Fibroblast of skin of right biceps (primary cell): ENCODE measurements at places on chromosomes 11 and 22.

DNA sequence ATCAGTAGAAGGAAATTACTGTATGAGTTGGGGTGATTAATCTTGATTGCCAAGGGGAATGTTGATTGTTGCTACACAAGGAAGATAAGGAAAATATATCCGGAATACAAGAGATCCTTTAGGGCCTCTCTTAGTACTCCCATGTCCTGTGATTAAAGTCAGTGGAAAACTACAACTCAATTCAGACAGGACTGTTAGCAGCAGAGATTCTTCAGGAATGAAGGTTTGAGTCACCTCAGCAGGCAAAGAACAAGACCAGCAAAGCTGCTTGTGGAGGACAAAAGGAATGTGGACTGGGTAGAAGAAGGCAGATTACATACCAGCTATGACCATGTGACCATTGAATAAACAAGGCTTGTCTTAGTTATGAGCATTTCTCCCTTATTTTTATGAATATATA, 478.2 kb downstream of the BUD13 start:
- DNase-seq: peak; percentile 53

- peak; percentile 86 for DNase-seq
These were observed 420.9 kb downstream of the METTL15 start for GRCh38 chr11:28529046-28529445.

GRCh38 chr11:72075109-72075508, 5.2 kb downstream of the NUMA1 start:
- DNase-seq: peak; percentile 22

GRCh38 chr11:66230156-66230555, 38.3 kb upstream of the RAB1B start:
- DNase-seq: no peak

GRCh38 chr22:19480173-19480568, 451 bp downstream of the CDC45 start:
- DNase-seq: no peak

DNA sequence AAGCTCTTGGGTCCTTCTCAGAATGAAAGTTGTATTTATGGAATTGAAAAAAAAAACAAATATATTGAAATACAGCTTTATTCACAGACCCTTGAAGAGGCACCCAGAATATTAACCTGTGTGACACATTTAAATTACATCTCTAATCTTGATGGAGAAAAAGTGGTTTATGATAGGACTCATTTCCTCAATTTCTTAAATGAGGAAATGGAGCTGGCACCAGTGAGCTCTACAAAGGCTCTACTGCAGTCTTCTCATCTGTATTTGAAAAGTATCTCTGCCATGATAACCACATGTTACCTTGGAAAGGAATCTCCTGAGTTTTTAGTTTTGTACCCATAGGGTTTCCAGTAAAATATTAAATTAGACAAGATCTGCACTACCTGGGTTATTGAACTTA, 186.5 kb downstream of the HIPK3 start:
- DNase-seq: no peak

GRCh38 chr11:122435540-122436187, 219.9 kb upstream of the UBASH3B start:
- DNase-seq: no peak

GRCh38 chr11:2886191-2886894, 768 bp upstream of the CDKN1C start:
- peak; percentile 36 for DNase-seq

GRCh38 chr22:22867996-22868715, 19.5 kb upstream of the IGLL5 start:
- DNase-seq: no peak

DNA sequence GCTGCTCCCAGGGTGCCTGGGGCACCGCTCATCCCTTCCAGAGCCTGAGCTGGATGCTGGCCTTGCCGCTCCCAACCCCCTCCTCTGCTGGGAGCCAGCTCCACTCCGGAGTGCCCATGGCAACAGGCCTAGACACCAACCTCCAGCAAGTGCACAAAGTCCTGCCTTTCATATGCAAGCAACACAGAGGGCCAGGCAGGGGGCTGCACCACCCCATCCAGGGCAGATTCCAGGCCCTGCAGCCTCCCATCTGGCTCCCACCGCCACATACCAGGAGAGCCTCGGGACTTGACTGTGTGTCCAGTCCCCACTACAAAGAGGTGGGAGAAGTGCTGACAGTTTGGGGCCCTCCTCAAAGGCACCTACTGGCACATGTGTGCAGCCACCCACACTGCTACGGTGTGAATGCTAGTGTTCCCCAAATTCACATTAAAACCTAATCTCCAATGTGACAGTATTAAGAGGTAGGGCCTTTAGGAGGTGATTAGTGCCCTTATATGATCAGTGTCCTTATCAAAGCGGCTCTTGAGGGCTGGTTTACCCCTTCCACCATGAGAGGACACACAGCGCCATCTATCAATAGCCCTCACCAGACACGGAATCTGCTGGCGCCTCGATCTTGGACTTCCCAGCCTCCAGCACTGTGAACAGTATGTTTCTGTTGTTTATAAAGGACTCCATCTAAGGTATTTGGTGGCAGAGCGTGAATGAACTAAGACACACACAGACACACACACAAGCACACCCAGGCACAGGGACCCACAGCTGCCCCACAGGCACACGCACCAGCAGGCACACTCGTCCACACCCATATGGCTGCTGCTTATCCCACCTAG, 16.2 kb downstream of the ARVCF start:
- no peak for DNase-seq

DNA sequence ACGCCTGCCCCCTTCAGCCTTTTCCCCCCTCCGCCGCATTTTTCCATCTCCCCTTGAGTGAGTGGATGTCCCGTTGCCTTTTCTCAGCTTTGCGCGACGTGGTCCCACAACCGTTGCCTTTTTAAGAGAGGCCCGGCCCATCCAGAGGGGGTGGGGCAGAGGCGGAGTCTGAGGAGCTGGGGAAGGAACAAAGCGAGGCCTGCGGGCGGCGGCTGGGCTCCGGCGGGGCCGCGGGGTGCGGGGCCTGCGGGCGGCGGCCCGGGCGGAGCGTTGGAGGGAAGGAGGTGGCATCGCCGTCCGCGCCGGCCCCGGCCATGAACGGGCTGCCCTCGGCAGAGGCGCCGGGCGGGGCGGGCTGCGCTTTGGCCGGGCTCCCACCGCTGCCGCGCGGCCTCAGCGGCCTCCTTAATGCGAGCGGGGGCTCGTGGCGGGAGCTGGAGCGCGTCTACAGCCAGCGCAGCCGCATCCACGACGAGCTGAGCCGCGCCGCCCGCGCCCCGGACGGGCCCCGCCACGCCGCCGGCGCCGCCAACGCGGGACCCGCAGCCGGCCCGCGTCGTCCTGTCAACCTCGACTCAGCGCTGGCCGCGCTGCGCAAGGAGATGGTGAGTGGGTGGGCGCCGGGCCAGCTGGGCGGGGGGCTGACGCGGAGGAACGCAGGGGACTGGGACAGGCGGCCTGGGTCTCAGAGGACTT, at the start of gene FAM89B:
FAM89B (plus strand) TSS at position 183 of the 696 bp plus-strand sequence; CDS start at position 315, 132 bp downstream.
- DNase-seq: peak; percentile 88

GRCh38 chr11:44488165-44488965, 77.1 kb upstream of the CD82 start:
- DNase-seq: no peak

DNA sequence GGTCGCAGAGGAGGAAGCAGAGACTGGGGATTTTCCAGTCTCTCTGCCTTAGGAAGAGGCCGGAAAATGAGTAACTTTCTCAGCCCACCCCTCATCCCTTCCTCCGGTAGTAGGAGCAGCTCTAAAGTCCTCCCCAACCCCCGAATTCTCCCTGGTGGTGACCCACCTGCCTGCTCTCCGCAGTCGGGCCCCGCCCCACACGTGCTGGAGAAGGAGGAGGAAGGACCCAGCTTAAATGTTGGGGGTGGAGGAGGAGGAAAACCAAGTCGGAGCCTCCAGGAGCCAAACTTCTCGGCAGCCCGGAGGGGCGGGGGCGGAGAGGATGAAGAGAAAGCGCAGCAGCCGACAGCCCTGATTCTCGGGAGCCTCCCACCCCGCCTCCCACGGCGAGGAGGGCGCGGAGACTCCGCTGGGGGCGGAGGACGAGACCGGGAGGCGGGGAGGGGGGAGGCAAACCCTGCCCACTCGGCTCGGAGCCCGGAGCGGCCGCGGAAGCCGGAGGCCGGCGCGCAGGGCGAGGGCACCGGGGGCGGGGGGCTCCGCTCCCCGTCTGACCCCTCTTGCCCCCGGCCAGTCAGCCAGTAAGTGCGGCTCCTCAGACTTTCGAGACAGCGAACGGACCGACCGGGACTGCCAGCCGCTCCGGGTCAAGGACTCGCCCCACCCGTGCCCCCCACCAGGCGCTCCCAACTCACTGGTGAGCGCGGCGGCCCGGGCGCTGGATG, at the start of gene TPBGL:
TPBGL (plus strand) TSS at position 464 of the 725 bp plus-strand sequence. CDS start 276 bp downstream, outside the sequence.
- DNase-seq: peak; percentile 13

DNA sequence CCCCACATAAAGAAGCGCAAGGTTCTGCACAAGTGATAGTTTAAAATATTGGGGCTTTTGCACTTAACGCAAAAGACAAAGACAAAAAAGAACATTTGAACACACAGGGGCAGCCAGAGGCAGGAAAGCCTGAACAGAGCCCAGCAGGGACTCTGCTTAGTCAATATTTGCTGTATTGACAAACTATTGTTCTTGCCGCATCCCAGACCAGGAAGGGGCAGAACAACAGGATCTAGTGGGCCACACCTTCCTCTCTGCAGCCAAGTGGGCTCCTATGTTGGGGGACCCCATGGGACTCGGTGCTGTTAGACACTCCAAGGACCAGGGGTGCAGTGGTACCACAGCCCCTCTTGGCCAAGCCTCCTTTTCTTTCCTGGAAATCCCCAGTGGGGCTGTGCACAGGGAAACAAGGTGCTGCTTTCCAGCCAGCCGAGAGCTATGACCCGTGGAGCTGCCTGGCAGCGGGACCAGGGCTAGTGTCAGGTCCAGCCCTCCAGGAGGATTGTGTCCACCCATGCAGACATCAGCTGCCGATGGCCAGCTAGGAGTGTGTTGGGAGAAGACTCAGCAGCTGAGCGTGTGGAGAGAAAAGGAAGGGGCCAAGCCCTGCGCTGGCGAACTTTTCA, 43.3 kb upstream of the ANO1 start:
- no peak for DNase-seq

DNA sequence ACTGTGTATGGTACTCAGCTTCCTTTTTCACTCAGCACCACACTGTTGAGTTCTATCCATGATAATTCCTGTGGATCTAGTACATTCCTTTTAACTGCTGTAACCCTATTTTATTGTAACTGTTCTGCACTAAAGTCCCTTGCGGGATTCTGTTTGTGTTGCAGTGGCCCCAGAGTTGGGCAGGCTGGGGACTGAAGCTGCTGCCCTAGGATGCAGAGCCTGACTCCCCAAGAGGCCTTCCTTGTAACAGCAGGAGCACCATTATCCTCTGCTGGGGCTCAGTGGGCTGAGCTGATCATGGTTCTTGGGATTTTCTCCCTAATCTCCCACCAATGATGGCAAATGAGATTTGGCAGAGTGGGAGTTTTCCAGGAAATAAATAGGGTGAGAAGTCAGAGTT, 77.7 kb downstream of the CABIN1 start:
- peak; percentile 41 for DNase-seq

DNA sequence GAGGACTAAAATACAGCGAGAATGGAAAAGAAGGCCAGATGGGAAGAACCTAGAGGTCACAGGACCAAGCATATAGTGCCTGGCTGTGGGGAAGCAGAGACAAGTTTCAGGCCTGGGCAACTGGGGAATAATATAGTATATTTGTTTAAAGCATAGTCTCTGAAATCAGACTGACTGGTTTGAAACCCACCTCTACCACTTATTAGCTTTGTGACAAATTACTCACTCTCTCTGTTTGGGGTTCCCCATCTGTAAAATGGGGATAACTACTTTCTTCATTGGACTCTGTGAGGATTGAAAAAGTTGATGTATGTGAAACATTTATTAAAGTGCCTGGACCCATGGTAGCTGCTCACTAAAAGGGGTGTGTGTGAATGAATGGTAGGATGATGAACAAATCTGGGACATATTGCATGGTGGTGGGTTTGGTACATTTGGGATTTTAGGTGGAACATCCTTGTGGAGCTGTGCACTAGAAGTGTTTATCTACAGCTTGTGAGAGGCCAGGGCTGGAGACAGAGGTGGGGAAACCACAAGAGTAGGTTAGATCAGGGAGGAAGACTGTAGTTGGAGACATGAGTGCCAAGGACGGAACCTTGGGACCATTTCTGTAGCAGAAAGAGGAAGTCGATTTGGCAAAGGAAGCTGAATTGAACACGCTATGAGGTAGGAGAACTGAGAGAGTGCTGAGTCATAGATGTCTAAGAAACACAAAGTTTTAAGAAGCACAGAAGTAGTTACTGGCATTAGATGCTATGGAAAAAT, 52.6 kb downstream of the SWAP70 start:
- peak; percentile 68 for DNase-seq

- no peak for DNase-seq
These were observed 65.1 kb upstream of the CD44 start for GRCh38 chr11:35073691-35074419.

- no peak for DNase-seq
These were observed 116.4 kb downstream of the ZNF280B start for GRCh38 chr22:22392131-22392530.

- DNase-seq: no peak
These were observed 11.4 kb downstream of the NCAM1 start for GRCh38 chr11:112972399-112973145.

DNA sequence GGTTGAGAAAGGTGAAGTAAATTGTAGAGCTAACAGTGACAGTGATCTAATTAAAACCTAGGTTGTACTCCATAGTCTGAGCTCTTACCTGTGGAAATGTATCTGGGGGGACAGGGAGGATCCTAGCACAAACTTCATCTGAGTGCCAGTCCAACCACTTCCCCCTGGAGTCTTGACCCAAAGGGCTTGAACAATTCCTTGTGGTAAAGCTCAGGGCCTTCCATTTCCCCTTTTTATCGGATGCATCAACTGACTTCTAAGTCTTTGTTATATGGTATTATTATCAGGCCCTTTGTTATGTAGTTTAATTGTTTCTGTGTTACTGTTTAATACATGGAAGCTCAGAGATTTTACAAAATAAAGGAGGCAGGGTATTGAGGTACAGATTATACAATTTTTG, 140.2 kb upstream of the SESN3 start:
- DNase-seq: no peak

- DNase-seq: no peak
These were observed 132.1 kb upstream of the BLID start for GRCh38 chr11:122248131-122248530.

DNA sequence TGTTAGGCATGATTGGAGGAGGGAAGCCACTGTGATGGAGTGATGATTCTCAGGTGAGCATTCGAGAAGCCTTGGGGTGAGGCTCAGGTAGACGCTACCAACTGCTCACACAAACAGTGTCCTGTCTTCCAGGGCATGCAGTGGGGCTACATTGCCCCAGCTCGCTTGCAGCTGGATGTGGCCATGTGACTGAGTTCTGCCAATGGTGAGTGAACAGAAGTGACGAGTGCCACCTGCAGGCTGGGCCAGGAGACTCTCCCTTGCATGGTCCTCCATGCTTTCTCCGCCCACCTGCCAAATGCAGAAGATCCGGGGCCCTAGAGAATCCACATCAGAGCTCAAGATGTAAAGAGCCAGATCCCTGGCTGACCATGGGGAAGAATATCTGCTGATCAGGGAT, 195.9 kb downstream of the BCR start:
- DNase-seq: peak; percentile 14

GRCh38 chr11:44564670-44565210, 723 bp upstream of the CD82 start:
- peak; percentile 75 for DNase-seq

GRCh38 chr11:126426820-126427749, 71.6 kb downstream of the ST3GAL4 start:
- no peak for DNase-seq

GRCh38 chr11:34349882-34350281, 7.9 kb downstream of the ABTB2 start:
- peak; percentile 17 for DNase-seq

- no peak for DNase-seq
These were observed 21.1 kb downstream of the TEAD1 start for GRCh38 chr11:12695221-12695794.

- DNase-seq: no peak
These were observed 40.2 kb upstream of the CELSR1 start for GRCh38 chr22:46577368-46578249.
